ENCODE measurements at places on chromosomes 12 and 14.

DNA sequence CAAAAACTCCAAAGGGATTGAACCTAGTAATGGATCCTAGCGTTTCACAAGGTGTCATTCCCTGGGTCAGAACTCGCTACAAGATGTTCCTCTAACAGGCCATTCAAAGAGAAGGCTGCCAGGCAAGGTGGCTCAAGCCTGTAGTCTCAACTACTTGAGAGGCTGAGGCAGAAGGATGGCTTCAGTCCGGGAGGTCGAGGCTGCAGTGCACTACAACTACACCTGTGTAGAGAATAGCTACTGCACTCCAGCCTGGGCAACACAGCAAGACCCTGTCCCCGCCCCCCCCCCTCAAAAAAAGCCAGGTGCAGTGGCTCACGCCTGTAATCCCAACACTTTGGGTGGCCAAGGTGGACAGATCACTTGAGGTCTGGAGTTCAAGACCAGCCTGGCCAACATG, 14.4 kb downstream of the PPTC7 start:
- DNase-seq: no peak

DNA sequence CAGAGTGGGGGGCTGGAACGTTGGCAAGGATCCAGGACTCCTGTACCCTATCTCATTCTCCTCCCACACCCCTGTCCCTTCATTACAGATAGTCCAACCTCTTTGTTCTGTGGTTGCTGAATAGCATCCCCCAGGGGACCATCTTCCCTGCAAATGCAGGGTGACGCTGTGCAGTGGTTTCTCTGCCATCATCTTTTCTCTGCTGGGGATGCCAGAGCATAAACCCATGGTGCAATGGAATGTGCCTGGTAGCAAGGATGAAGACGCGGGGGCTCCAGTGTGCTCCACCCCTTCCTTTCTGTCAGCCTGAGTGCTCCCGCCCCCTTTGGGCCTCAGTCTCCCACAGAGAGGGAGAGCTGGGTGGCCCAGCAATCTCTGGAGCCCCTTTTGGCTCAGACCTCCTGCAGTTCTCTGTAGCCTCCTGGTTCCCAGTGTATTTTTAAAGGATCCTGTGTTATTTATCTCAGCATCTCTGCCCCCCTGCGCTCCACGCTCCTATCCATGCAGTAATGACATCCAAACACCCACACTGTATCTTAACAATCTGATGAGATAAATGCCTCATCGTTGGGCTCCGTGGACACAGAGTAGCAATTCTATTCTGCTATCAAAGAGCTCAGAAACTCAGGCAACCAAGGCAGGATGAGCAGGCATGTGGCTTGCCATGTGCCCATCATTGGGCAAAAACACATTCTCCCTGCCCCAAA, 212.8 kb downstream of the CACNA1C start:
- DNase-seq: no peak

- no peak for DNase-seq
Observed at GRCh38 chr14:51544901-51545300, 106.8 kb upstream of the FRMD6 start.

DNA sequence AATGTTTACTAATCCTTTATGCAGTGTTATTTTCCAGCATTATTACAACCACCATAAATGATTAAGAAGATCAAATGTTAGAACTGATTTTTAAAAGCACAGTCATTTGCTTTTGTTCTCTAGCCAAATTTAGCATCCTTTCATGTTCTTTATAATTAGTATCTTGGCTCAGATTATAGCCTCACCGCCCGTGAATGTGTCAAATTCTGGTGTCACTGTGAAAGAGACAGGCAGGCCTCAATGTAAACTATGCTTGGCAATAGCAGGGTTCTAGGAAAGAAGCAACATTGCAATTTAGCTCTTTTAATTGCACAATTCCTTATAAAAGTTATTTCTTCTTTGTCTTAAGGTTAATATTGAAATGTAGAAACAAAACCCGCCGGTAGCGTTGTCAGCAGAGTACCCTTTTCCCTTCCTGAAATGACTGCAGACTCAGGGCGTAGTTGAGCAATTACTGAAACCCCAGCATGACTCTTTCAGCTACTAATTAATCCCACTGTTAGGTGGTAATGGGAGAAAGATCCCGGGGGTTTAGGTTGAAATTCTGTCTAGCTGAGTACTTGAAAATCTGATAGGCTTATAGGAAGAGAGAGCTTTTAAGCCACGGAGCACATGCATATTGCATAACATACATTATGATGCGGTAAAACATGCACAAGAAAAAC, 1600.5 kb upstream of the SEL1L start:
- DNase-seq: no peak

DNA sequence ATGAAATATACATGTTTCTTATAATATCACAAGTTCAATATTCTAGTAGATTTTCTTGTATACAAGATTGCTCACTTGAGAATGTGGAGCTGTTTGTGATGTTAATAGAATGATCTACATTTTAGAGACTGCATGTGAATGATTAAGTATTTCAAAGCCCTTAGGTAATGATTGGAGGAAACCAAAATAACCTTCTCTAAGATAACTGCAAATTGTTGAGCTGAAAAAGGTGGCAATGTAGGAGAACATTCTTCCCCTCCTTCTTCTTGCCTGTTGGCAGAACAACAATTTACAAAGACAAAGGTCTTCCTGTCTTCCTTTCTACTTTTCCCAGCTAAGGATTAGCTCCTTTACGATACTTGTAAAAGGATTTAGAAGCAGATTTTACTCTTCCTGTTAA, 2.0 kb upstream of the CLEC6A start:
- no peak for DNase-seq

DNA sequence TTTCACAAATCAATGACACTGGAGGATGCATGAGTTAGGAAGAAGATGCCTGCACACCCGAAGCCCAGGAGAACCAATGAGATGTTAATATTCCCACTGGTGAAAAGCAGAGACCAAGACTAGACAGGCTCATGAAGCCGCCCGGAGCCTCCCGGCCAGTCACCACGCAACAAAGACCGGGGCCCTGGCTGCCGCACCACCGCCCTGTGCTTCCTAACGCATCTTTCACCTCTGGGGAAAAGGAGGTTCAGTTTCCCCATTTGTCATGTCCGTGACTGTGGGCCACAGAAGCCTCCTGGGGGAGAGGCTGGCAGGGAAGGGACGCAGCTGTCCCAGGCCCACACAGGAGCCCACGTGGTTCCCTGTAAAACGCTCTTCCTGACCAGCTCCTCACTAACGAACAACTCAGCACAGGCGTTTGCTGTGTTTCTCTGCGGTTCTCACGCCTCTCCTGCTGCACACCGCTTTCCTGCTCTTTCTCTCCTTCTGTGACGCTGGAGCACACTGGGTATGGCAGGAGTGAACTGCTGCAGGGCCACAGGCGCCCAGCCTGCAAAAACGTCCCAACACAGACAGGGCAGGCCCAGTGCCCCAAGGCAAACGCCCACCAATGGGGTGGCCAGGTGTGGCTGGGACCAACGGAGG, 10.8 kb downstream of the RIMBP2 start:
- DNase-seq: no peak

Measured in HL-60 (cell line).